ENCODE measurements at places on chromosomes 3 and 15.

DNA sequence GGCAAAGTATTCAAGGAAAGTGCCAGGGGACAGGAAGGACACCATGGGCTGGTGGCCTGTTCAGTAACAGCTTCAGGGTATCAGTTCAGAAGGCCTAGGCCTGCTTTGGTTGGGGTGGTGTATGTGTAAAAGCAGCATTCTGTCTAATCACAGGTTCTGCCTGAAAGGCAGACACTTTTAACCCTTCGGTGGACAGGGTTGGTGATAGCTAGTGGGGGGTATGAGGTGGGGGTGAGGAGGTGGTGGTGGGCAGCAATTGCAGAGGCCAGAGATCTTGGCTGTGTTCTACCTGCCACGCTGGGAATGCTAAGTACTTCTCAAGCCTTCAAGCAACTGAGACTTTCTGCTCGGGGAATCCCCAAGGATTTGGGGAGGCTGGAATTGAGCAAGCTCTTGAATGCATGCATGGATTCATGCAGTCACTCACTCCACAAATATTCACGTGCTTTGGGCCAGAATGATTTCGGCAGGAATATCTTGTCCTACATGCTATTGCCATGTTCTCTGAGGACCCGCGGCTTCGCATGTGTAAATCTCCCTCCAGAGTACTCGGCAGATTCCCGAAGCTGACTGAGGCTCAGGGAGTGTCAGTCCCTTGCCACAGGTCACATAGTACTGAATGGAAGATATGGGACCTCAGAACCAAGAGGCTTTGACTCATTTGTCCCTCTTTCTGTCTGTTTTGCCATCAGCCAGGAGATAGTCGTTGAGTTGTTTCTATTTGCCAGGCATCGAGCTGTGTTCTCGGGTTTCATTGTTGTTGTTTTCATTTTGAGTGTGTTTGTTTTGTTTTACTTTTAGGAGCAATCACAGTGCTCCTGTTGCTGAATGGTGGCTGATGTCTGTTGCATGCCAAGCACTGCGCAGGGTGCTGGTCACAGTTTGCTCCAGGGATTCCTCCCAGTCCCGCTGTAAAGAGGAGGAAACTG lies 65.5 kb downstream of the SMAD3 start:
- DNase-seq, result no peak

DNA sequence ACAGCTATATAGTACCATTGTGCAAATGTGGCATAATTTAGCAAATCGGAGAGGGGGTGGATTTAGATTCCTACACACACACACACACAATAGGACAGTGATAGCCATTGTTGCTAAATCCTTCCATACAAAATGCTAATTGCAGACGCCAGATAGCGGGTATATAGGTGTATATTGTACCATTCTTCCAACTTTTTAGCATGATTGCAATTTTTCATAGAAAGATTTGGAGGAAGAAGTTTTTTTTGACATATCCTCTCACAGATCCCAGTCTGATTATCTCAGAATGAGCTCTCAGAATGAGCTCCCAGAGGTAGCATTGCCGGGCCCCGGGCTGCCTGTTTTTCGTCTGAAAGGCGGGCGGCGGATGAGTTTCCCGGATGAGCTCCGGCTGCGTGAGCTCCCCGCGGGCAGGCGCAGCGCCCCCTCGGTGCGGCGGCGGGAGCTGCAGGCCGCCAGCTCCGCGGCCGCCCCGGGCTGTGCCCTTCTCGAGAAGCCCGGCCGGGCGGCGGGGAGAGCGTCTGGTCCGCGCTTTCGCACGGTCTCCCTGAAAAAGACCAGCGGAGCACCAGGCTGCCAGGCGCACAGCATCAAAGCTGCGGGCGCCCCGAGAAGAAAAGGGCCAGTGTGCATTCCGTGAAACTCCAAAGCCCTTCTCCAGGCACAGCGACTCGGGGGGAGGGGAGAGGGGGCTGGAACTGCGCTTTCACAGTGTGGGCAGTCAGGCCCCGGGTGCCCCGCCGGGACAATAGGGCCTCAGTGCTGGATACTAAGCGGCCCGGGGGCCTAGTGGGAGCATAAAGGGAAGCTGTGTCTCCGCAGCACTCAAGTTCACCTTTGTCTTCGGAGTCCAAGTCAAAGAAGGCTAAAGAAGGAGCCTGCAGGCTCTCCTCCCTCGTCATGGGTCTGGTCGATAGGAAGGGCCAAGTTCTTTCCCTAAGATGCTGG lies 12.0 kb upstream of the SHC4 start:
- peak; percentile 71 for DNase-seq

GRCh38 chr3:126934031-126934531 lies 48.8 kb upstream of the PLXNA1 start:
- no peak for DNase-seq

GRCh38 chr3:195597848-195598247 lies 14.1 kb upstream of the APOD start:
- no peak for DNase-seq

DNA sequence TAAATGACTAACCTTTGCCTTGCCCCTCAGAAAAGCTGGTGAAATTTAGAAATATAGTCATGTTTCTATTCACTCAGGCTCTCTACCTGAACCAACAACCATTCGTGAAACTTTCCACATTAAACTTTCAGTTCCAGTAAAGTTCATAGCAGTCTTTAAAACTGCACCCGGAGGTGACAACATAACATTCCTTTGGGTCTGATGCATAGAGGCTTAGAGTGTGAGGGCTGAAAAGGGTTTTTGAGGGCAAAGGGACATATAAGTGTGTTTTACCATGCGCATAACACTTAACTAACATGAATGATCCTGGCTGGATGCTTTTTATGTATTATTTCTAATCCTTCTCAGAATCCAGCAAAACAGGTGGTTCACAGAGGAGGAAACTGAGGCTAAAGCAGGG lies 471.7 kb upstream of the MCTP2 start:
- DNase-seq, result no peak

- no peak for DNase-seq
Observed at GRCh38 chr3:66492071-66492470, 8.8 kb downstream of the LRIG1 start.

GRCh38 chr3:65265942-65266590 lies 578.3 kb upstream of the ADAMTS9 start:
- DNase-seq, result no peak

GRCh38 chr15:92120094-92120795 lies 266.7 kb downstream of the SLCO3A1 start:
- no peak for DNase-seq

DNA sequence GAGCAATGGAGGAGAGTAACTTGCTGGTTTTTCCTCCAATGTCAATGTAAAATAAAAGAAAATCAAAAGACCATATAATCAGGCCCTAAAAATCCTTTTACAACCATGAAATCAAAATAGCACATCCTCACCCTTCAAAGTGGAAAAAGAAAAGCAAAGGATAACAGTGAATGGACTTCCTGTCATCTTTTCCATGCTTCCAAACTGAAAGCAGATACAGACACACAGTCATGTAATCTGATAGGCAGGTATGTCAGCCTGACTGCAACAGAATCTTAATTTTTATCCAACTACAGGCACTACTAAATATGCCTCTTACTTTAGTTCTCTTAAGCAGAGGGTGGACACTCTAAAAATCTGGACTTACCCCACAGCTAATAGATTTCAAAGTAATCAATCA lies 27.8 kb upstream of the IGDCC4 start:
- DNase-seq, result no peak

DNA sequence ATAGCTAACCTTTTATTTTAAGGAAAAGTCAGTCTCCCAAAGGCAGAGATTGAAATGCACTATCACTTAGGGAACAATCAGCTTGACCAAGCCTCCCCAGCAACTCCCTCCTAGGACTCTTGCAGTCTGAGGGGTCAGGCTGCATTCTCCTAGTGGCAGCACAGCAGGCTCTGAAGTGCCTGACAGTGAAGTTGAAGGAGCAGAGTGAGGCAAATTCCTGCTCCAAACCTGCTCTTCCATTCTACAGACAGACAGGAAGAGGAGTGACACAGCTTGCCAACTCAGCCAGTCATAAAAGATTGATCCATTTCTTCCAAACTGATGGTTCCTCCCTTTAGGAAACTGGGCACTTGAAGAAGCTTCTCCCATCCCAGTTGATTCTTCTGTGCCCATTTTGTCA lies 43.9 kb upstream of the SMAD3 start:
- no peak for DNase-seq

- DNase-seq, result no peak
Observed at GRCh38 chr3:130814691-130815472, 68.3 kb upstream of the PIK3R4 start.

DNA sequence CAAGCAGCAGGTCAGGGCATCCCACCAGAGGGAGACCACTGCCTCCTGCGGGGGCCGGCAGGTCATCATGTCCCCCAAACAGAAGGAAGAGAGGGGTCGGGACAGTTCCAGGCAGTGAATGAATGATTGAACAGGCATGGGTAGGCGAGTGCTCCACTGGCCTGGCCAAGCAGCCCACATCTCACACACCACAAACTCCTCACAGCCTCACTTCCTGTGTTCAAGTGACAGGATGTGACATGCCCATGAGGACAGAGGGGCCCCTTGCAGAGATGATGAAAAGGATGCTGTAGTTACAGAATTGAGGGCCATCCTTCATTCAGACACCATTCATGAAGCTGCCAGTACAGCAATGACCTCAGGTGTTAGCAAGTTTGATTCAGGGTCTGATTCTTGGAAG lies 3.7 kb downstream of the IQSEC1 start:
- peak; percentile 31 for DNase-seq

DNA sequence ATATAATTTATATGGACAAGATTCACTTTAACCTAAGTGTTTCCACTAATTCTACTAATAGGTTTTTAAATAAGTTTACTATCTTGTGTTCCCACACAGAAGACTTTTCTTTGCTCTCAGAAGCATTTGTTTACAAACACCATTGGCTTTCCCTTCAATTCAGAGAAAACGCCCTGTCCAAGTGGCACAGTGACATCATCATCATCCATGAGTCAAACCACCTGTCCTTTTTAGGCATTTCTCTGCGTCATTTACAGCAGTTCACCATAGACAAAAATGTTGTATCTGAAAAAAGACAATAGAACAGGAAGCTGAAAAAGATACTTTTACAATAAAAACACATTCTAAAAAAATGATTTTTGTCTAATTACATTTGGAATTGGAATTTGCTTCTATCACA lies 9.3 kb upstream of the BCL2L10 start:
- DNase-seq, result no peak

DNA sequence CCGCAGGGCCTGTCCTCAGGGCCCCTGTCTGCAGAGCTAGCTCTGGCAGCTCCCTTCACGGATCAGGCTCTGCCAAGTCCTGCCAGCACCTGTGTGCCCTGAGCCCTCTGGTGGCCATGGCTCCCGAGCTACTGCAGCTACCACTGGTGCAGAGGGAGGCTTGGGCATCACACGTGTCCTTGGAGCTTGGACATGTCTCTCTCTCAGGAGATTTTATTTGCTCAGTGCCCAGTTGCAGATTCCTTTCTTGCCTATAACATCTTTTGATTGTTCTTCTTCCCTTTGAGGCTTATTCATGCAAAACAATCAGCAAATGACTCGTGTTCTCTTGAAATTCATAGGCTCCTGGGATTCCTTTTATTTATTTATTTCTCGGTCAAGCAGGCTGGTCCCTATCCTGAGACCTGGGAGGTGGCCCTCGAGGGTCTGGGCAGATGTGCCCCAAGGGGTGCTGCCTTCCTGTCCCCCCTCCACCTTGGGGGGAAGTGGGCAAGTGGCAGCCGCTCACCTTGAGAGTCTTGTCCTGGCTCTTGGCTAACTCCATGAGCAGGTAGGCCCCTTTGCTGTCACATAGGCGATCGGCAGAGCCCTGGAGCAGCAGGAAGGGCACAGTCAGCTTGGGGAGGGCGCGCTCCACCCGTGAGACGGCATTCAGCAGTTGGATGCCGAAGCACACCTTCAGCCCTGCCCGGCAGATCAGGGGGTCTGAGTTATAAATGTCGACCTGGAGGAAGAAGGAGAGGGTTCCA lies 21.9 kb downstream of the ABTB1 start:
- no peak for DNase-seq

GRCh38 chr3:42904076-42904475 lies 1.9 kb upstream of the ZNF662 start:
- DNase-seq, result no peak

GRCh38 chr3:102360183-102360860 lies 74.5 kb upstream of the ZPLD1 start:
- no peak for DNase-seq

DNA sequence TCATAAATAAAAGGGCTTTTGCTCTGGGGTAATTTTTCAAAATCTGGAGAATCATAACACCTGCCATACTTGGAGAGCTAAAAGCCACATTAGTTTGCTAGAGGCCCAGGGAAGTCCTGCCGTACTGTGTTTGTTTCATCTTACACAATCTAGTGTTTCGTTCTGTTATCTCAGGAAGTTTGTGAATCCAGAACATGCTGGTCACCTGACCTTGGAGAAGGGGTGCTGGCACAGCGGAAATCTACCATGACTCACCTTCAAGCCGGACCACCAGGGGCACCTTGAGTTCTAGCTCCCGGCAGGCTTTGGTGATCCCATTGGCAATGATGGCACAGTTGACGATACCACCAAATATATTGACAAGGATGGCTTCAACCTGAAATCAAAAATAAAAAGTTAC lies 253.9 kb downstream of the SUCLG2 start:
- no peak for DNase-seq

- peak; percentile 16 for DNase-seq
Observed at GRCh38 chr3:58899159-58899952, 150.5 kb downstream of the CFAP20DC start.

DNA sequence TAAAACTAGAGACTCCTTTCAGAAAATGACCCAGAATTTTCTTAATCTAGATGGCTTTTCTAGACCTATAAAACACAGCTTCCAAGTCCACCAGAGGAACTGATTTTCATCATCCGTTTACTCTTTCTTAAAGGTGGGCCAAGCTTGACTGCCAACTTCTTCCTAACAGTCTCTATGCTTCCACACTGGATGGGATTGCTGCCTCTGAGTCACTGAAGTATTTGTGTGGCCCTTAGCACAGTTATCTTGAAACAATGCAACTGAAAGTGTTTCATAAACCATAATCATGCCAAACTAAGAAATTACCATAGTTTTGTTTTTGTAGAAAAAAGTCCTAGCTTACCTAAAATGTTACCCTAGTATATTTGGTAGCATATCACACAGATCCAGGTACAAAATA lies 985.7 kb downstream of the TUSC7 start:
- DNase-seq, result no peak

- no peak for DNase-seq
Observed at GRCh38 chr15:88981244-88982215, 68.4 kb upstream of the MFGE8 start.

DNA sequence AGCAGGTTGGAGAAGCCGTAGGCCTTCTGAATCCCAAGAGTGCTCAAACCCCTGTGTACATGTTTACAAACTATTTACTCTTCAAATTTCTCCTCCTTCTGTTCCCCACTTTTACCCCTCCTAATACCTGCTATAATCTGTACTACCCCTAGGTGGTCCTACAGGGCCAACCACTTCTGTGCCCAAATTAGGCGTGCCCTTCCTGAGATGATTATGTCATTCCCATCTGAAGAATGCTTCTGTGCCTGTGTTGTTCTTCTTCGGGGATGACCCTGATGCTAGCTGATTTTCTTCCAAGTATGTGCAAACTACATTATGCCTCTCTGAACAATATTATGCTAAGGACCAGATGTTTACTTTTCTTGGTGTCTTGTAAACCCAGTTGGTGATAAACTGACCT lies 20.5 kb downstream of the RBP2 start:
- no peak for DNase-seq
